ENCODE measurements at places on chromosomes 7 and 10.

- DNase-seq, result no peak
Observed at GRCh38 chr10:109784236-109784635, 139.1 kb downstream of the XPNPEP1 start.

DNA sequence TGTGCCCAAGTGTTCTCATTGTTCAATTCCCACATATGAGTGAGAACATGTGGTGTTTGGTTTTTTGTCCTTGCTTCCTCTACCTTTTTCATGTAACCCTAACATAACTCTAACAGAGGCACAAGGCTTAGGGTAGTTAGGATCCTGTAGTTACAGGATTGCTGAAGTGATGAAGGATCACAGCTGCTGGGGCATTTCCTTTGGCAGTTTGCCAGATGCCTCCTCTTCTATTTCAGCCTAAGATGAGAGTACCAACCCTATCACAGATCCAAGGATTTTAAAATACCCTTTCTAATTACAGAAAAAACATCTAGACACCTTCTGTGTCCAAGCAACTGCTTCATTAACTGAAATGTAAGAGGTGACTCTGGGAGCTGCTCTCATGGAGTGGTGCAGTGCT, 141.7 kb upstream of the COL1A2 start:
- DNase-seq, result peak; percentile 79

DNA sequence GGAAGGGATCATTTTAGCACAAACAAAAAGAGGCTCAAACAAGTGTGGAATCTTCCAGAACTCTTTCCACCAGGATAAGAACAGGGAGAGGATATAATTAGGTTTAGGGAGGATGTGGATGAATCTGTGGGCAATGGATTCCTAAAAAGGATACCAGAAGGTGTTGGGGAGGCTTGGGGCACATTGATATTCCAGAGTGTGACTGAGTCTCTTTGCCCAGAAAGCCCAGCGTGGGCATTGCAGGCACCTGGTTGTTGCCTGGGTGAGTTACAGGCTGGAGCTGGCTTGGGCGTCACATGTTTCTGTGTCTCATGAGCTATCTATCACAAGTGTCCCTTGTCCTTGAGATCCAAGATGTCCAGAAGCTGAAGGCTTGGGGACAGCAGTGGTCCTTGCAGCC, 3.3 kb downstream of the COL26A1 start:
- DNase-seq, result no peak

DNA sequence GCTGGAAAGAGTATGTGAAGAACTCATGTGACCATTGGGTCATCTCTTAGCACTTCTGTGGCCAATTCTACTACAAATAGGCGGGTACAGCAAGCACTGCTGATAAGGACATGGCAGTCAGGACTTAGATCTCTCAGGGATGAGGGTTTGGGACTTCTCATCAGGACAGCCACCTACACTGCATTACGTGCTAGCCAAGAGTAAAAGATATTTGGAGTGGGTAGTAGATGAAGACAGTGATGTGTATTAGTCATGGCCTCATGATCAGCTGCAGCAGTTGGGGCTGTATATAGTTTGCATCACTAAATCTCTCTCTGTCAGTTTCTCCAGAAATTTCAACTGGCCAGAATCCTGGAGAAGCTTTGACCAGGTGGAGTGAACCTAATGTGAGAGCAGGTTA, 9.2 kb downstream of the TAS2R60 start:
- no peak for DNase-seq

DNA sequence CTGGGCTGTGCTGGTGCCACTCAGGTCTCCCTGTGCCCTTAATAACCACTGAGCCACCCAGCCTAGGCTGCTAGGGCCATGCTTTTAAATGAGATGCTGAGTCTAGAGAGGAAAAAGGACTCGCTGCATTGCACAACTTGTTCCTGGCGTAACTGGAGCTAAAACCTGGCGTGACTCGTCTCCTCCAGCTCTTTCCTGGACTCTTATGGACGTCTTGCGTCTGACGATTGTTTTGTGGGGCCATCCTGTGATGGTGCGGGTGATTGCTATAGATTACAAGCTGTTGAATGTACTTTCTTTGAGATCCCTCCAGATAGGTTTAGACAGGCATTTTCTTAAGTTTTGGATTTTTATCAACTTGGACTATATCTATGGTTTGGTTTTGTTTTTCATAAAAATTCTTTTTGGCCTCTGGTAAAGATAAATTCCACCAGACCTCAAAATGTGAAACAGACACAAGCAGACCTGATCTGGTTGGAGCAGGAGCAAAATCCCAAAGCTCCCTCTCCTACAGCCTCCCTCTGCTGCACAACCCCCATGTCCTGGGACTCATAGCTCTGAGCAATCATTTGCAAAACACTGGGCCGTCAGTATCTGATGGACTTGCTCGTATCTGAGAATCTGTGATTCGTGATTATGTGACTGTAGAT, 230.3 kb downstream of the ARHGAP12 start:
- no peak for DNase-seq

DNA sequence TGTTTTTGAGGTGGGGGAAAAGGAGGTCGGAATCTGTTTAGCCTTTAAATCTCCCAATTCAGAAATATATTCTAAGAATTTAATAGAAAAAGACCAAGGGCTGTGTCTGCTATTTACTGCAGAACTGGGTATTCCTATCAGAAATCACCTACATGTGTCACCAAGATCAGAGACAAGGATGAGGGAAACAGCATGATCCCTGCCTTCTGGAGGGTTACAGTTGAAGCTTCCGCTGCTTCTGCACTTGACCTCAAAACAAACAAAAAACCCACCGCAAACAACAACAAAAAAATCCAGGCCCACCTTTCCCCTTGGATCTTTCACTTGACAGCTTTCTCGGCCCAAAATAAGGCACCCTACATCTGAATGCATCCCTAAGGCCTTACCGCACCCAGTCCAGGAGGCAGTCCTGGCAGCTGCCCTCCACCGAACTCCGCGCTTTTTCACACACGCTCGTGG, 750 bp upstream of the CDK14 start:
- peak; percentile 69 for DNase-seq

- DNase-seq, result no peak
Observed at GRCh38 chr7:77838929-77839491, 40.4 kb downstream of the PHTF2 start.

- no peak for DNase-seq
Observed at GRCh38 chr7:117061751-117062150, 108.5 kb downstream of the ST7 start.

DNA sequence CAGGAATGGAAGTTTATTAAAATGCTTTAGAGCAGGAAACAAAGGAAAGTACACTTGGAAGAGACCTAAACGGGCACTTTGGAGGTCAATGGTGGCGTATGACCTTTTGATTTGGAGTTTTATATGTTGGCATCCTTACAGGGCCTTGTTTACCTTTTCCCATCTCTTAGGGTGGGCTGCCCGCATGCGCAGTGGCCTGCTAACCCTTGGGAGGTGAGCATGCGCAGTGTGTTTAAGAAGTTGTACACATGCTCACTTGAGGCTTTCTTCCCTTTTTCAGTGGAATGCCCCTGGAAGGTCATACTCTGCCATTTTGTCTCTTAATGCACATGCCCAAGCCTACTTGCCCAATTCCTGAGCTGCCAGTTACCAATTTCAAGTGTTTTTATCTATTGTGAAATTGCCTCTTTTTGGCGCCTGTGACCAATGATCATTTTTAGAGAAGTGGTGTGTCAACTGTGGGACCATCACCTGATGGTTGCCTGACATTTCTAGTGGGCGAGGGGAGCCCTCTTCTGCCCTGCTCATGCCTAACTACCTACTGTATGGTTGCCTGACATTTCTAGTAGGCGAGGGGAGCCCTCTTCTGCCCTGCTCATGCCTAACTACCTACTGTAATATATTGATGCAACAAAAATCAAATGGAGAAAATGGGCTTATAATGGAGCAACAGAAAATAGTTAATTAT, 138.0 kb downstream of the PPP1R9A start:
- no peak for DNase-seq

- peak; percentile 44 for DNase-seq
Observed at GRCh38 chr7:2757904-2758672, 70.1 kb downstream of the AMZ1 start.

GRCh38 chr7:151869968-151870918, 6.7 kb downstream of the PRKAG2 start:
- no peak for DNase-seq

- DNase-seq, result no peak
Observed at GRCh38 chr10:77842652-77843212, 83.8 kb downstream of the DLG5 start.

DNA sequence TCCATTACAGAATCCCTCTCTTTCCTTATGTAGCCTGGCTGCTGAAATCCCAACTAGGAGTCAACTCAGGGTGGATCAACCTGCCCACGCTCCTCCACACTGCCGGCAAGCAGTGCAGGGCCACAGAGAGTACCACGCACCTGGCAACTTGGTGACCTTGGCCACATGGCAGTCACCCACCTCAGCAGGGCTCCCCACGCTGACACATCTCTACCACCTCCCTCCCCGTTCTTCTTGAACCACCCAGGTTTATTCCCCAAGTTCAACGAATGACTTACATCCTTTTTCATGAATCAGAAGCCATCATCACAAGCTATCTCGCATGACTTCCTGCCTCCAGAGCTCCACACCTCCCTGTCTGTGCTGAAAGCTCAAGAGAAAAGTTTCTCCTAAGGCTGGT, 153.4 kb downstream of the GRID1 start:
- DNase-seq, result no peak

DNA sequence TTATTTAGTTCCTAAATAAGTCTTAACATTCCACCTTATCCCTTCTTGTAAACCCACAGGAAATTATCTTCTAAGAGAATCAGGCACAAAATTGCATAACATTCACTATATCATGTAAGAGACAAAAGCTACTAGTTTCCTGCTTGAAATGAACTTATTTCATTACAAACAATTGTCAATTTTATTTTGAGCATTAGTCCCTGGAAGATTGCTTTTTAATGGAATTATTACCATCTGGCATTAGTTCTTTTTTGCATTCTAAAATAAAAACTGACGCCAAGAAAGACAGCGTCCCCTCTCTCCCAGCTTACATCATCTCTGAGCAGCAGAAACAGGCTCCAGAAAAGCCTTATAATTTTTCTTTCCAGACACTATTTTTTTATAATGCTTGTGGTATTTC, 121.8 kb downstream of the NOC3L start:
- DNase-seq, result no peak

- no peak for DNase-seq
Observed at GRCh38 chr10:7561216-7561893, 105.4 kb downstream of the ITIH5 start.

GRCh38 chr7:30931161-30931928, 19.7 kb downstream of the AQP1 start:
- DNase-seq, result no peak

DNA sequence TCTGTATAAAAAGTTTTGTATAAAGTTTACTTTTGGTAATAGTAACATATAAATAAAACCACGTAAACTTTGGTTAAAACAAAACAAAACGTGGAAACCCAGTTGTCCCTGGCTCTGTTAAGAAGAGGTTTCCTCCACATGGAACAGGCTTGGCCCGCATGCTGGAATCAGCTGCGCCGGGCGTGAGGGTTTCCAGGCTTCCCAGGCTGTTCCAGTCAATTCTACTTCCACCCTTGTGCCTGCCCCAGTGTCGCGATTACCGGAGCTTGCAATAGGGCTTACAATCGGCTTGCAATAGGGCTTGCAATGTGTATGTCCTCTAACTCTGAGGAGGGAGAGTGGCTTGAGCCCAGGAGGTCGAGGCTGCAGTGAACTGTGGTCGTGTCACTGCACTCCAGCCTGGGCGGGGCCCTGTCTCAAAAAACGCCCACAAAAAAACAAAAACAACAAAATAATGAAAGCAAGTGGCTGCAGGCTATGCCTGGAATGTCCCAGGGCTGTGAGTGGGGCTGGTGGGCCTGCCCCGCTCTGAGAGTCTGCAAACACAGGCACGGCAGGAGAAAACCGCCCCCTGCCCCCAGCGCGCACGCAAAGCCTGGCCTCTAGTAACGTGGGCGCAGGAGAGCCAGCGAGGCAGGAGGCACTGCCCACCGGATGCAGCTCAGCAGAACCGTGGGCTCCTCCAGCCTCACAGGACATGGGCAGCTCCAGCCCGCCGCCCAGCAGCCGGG, 16.3 kb downstream of the CYP2W1 start:
- DNase-seq, result no peak

DNA sequence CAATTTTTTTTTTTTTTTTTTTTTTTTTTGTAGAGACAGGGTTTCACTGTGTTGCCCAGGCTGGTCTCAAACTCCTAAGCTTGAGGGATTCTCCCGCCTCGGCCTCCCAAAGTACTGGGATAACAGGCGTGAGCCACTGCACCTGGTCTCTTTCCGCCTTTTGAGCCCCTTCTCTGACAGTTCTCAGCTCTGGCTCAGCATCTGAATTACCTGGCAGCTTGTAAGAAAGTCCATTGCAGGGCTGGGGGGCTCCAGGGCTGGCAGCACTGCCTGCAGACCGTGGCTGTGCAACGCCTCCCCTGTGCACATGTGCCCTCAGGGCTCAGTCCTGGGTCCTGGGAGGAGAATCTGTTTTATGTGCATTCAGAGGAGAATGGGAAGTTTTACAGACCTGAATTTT, 37.6 kb downstream of the VWA2 start:
- DNase-seq, result no peak
